ENCODE measurements at places on chromosomes 7 and 10.

GRCh38 chr7:11650500-11650899 lies 181.5 kb downstream of the THSD7A start:
- DNase-seq, result no peak

GRCh38 chr7:138797715-138798320 lies at the start of the genes ATP6V0A4 and TMEM213:
TSS of gene ATP6V0A4 (minus strand) at chr7:138798196. CDS start at chr7:138771247, 26,949 bp downstream.
TSS of gene TMEM213 (plus strand) at chr7:138797994. CDS start at chr7:138798105, 111 bp downstream.
- DNase-seq, result peak; percentile 9

DNA sequence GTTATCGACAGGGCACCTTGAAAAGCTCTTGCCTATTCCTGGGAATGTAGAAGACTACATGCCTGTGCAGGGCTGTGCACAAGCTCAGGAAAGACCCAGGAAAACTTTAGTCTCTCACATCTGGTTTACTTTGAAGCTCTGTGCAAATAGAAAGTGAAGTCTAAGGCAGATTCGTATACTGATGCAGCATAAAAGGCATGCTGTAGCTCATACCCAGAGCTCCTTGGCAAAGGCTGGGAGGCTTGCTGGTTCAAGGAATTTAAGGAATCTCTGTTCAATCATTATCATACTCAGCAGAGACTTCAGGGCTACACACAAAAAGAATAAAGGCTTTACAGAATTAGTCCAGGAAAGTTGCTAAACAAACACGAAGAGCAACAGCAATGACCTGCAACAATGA lies 192.0 kb downstream of the OTUD1 start:
- DNase-seq, result no peak

- DNase-seq, result no peak
These were observed 33.5 kb downstream of the PLCE1 start for GRCh38 chr10:94027197-94027596.

DNA sequence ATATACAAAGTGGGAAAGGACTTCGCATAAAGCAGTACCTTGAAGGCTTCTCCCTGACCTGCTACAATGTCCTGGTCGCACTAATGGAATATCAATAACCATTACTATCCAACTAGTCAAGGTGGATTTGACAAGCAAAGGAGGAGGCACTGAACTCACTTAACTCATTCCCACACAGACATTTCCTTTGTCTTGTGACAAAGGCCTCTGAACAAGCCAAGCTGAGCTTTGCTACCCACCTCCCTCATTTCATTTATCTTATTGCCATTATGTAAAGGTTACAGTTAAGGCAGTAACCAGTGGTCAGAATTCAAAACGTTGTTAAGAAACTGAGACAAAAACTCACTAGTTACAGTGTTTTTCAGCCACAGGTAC lies 7.3 kb downstream of the ELMO1 start:
- DNase-seq, result no peak
